Brain pericyte (primary cell): ENCODE measurements at places on chromosomes 12 and 14.

DNA sequence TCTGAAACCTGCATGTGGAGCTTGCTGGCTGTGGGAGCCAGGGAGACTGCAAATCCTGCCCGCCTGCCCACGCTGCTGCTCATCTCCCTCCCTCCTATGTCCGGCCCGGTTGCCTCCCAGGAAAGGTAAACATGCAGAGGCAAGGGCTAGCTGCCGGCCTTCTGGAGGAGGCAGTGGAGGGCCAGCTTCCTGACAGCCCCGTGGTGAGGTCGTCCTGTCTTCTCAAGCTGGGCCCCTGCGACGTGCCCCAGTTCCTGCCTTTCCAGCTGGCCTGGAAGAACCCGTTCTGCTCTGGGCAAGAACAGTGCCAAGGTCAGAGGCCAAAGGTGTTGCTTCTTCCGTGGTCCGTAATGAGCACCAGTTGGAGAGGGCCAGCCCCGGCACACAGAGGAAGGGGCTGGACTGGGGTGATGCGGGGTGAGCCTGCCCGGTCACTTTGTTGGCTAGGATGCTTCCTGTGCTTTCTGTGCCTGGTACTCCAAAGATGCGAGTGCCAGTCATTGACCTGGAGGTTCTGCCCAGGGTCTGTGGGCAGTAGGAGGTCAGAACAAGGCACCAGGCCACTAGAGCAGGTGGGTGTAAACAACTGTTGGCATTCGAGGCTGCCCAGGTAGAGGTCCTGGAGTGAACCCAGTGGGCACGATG is 25.3 kb downstream of the TPCN1 start:
- DNase-seq = no peak

GRCh38 chr14:71891185-71891584 is 41.0 kb upstream of the RGS6 start:
- no peak for DNase-seq

GRCh38 chr14:100857233-100857922 is 31.5 kb downstream of the MEG3 start:
- no peak for DNase-seq

DNA sequence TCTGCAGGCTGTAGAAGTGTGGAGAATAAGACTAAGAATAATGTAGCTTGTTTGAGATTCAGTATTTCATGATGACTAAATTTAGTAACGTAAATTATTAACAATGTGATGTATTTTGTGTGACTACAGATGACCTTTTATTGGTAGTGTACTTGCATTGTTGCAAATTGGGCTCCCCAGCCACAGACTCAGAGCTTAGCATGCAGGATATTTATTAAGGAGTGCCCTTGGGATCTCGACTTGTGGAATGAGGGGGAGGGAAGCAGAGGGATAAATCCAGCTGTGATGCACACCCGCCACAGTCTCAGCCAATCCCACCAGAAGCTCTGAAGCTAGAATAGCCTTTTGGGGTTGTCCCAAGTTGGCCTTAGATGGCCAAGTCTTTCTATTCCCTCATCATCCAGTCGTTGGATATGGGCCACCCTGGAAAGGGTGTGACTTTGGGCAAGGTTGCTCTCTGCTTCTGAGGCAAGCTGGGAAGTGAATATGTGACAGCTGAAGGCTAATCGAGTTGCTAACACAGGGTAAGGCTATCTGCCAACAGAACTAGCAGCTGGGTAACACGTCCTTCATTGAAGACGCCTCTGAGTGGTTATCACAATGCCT is 42.1 kb upstream of the USP44 start:
- no peak for DNase-seq

GRCh38 chr14:95597784-95598211 is 62.9 kb downstream of the GLRX5 start:
- no peak for DNase-seq

GRCh38 chr12:49491823-49492222 is 47.0 kb upstream of the KCNH3 start:
- no peak for DNase-seq

- DNase-seq = no peak
These were observed 63.5 kb downstream of the ST8SIA1 start for GRCh38 chr12:22271023-22271422.

DNA sequence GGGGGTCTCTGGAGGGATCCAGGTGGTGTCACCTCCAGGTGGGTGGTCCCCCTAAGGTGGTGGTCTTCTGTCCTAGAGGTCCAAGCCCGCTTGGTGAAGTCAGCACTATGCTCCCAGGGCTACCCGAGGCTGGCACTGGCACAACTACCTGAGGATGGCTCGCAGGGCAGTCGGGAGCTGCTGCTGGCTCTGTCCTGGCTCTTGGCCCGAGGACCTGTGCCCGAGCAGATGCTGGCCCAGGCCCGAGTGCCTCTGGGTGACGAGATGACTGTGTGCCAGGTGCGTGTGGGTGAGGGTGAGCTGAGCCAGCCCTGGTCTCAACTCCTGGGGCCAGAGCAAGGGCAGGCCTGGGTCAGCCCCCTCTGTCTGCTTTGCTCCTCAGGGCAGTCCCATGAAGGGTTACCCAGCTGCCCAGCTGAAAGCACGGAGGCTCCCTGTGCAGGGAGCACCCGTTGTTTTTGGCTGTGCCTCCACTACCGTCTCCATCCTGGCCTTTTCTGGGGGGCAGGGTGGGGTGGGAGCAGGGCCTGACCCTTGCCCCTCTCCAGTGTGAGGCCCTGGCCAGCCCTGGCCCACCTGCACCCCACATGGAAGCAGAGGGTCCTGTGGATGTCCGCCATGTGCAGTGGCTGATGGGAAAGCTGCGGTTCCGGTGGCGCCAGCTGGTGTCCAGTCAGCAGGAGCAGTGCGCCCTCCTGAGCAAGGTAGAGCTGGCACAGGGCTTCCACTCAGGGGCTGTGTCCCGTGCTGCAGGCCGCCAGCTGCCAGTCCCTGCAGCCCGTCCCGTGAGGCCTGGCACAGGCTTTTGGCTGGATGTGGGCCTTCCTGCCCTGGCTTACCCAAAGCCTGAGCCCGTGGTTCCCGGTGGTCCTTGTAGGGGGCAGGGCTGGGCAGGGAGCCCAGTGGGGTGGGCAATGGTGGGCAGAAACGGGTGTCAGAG is 1.3 kb downstream of the TEDC1 start:
- DNase-seq = no peak

GRCh38 chr12:96652870-96653269 is 163.5 kb downstream of the CFAP54 start:
- no peak for DNase-seq

GRCh38 chr14:84871734-84872133 is 658.2 kb upstream of the FLRT2 start:
- no peak for DNase-seq

GRCh38 chr12:65962921-65963861 is 138.9 kb downstream of the HMGA2 start:
- DNase-seq = no peak

- DNase-seq = no peak
These were observed 11.5 kb upstream of the IL26 start for GRCh38 chr12:68237078-68237477.

GRCh38 chr14:81676879-81677278 is 143.2 kb upstream of the SEL1L start:
- no peak for DNase-seq

GRCh38 chr12:42315108-42315507 is 10.8 kb downstream of the ZCRB1 start:
- DNase-seq = no peak

DNA sequence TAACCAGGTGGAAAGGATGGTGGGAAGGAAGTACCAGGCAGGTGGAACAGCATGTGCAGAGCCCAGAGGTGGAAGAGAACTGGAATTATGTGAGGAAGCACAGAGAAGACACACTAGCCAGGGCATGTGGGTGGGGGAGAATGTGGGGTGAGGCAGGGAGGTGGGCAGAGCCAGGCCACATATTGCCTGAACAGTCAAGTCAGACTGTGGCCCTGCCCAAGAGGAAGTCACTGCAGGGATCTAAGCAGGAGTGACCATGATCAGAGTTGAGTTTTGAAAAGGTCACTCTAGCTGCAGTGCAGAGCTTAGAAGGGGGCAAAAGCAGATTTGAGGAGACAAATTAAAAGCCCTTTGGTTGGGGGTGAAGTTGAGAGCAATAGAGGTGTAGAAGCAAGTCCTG is 114.0 kb upstream of the SLC38A2 start:
- DNase-seq = no peak

DNA sequence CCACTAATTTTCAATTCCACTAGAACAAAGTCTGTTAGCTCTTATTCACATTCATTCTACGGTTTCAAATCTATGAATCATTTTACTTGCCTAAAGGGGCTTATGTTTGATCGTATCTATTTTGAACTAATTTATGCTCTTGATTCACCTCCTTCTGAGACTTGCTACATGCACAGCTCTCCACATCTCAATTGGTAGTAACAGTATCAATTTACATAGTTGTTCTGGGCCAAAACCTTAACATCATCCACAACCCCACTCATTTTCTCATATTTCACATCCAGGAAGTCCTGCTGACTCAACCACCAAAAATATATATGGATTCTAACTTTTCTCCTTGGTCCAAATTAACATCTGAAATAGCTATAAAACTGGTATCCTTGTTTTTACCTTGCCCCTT is 208.6 kb downstream of the RASSF9 start:
- DNase-seq = peak; percentile 15

DNA sequence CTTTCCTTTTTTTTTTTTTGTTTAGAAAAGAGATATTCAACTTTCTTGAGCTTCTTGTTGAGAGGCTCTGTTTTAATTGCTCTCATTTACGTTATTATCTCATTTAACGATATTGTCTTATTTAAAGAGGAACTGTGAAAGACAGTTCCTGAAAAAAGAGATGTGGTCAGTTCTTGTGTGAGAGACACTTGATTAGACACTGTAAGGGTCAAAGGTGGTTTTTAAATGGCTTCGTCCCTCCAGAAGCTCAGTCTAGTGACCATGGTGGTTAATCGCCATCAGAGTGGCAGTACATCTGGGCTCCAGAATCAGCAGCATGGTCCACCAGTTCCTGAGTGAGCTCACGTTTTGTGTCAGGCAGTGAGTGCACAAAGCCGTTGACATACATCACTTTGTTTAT is 57.9 kb upstream of the KCNA5 start:
- DNase-seq = no peak

DNA sequence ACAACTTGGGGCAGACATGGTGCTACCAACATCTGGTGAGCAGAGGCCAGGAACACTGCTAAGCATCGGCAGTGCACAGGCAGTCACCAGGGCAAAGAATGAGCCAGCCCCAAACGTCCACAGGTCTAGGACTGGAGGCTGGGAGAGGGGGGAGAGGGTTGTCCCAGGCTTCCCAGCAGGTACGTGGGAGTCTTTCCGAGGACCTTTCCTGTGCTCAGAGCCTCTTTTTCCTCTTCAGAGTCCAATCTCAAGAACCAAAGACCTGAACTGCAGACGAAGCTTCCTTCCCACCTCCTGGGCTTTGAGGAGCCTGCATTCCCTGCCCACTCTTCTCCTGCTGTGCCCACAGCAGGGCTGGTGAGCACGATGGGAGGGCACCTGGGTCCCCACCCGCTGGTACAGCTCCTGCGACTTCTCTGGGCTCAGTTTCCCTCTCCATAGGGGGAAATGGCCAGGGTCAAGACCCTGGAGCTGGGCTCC is 48.7 kb downstream of the DLK1 start:
- DNase-seq = no peak

- DNase-seq = no peak
These were observed 82.6 kb upstream of the KCNH3 start for GRCh38 chr12:49456131-49456679.

- DNase-seq = no peak
These were observed 49.6 kb downstream of the NT5DC3 start for GRCh38 chr12:103791350-103791920.

GRCh38 chr12:19387161-19387560 is 52.1 kb upstream of the AEBP2 start:
- DNase-seq = no peak

GRCh38 chr12:79765157-79765556 is 74.4 kb upstream of the PAWR start:
- no peak for DNase-seq

DNA sequence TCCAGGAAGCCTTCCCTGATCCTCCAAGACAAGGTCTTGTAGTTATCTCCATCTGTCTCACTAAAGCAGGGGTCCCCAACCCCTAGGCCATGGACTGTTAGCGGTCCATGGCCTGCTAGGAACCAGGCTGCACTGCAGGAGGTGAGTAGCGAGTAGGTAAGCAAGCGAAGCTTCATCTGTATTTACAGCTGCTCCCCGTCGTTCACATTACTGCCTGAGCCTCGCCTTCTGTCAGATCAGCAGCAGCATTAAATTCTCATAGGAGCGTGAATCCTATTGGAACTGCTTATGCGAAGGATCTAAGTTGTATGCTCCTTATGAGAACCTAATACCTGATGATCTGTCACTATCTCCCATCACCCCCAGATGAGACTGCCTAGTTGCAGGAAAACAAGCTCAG is 12.4 kb upstream of the NFYB start:
- DNase-seq = no peak

DNA sequence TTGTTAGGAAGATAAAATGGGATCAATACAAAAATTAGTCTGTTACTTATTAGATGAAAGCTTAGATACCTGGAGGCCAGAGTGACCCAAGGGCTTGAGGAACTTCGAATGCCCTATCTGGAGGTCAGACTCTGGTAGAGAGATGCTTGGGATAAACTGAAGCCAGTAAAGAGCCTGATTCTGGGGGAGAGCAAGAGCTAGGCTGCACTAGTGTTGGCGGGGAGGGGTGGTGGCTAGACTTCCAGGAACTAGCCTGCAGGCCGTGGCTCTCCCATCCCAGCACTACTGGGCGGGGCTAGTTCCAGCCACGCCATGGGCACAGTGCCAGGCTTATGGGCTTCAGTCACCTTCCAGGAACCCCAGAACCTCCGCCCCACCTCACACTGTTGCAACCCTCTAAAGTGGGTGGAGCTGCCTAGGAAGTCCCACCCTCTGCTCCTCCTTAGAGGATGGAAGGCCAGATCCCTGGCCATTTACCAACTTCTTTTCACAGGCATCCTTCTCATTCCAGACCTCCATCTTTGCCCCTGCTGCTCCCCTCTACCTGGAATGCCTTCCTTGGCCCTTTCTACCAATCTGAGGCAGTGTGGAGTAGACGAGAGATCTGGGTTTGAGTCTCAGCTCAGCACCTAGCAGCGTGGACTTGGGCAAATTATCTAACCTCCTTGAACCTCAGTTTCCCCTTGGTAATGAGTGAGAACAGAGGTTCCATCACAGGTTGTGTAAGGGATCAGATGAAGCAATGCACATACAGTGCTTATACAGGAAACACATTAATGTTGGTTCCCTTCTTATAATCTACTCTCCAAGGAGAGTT is 6.3 kb upstream of the NFE2 start:
- DNase-seq = no peak

DNA sequence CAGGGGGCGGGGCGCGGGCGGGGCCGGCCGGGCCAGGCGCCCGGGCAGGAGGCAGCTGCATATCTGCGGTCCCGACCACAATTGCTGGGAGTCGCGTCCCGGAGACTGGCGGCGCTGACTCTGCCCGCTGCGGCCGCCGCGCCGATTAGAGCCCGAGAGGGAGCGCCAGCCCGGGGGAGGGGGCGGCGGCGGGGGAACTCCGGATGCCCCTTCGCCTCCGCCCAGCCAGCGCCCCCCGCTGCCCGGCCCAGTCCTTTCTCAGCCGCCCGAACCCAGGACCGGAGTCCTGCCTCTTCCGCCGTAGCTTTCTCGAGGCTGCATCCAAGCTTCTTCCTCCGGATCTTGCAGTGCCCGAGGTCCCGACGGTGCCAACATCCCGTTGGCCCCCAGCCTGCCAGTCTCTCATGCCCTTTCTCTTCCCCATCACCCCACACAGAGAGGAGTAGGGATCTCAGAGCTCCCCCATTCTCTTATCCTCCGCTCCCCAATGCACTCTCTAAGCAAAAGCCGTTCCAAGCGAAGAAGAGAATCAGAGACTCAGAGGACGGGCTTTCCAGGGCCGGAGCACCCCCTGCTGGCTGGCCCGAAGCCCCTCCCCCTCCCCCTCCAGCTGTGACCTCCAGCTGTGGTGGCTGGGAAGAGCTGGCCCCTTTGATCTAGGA is 8.8 kb upstream of the SP7 start:
- DNase-seq = no peak
